Nephron progenitor cell (in vitro differentiated cells): ENCODE measurements at places on chromosomes 6 and 20.
A peak's percentile ranks its signal among the peaks of the same experiment; 100 is the strongest.

DNA sequence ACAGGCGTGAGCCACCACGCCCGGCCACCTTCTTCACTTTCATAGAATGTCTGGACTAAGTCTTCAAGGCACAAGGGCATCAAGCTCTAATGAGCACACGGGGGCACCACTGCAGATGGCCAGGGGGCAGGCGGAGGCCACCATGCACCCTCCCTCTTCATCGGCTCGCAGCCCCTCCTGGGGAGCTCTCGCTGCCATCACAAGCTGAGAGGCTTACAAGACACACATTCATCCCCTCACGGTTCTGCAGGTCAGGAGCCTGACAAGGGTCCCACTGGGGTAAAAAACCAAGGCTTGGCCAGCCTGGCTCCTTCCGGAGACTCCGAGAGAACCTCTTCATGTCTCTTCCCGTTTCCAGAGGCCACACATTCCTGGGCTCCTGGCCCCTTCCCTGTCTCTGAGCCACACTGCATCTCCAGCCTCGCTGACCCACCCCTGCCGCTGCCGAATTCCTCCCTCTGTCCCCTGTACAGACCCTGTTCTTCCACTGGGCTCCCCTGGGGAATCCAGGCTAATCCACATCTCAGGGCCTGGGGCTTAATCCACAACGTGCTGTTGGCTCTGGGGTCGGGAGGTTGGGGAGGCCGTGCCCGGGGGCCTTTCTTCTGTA lies 19.8 kb downstream of the DLL1 start:
- no peak for DNase-seq

DNA sequence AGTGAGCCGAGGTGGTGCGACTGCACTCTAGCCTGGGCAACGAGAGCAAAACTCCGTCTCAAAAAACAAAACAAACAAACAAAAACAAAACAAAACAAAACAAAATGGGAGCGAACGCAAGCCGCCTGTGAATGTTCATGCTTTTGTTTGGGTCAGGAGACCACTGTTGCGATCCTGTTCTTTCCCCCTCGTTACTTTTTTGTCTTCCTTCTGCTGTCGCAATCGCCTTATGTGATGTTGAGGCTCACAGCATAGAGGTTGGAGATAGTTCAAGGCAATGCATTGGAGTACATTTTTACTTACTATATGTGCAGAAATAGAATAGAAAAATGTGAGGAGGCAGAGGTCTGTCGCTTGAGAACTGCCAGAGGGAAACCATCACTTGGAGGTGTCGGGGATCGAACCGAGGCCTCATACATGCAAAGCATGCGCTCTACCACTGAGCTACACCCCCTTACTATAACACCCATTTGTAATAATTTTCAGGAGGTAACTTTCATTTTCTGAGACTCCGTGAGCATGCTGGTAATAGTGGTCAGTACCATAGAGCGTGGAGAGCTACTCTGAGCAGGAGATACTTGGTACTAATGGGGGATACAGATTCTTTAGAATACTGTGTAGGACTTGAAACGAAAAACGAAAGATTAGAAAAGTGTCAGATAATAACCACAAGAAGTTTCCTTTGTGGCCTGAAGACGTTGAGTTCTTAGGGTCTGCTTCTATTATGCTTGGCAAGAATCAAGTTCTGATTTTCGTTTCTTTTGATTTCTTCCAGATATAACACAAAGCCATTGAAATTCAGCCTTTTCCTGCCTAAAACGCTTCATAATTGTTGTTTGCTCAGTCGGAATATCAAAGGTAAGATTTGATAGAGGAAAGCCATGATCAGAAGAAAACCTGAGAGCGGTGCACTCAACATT lies 121.1 kb downstream of the TRIM27 start:
- DNase-seq = no peak

DNA sequence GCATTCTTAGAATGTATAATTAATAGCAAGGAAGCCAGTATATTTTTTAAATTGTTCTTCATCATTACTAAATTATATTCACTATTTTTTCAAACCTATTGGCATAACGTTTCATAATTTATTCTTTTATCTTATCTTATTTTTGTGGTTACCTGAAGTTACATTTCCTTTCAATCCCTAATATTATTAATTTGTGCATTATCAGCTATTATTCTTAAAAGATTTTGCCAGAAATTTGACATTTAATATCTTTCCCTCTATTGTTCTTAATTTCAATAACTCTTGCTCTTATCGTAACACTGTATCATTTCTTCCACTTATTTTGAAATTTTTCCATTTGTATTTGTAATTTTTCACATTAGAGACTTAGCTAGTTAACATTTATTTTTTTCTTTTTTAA lies 18.4 kb downstream of the OR14J1 start:
- no peak for DNase-seq

DNA sequence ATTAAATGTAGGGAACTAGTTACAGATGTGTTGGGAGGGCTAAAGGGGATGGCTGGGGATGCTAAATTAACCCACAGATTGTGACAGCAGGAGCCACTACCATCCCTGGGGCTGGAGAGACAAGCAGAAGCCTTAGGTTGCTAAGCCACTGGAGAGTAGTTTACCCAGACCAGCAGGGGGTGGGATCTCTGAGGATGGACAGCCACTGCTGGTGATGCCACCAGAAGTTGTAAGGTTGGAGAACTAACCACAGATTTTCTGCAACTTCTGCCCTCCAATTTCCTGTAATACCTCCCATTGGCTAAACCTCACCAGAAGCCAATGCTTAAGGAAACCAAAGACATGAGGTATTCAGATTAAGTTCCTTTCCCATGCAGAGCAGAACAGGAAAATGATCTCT lies 139.6 kb upstream of the NOX3 start:
- no peak for DNase-seq

DNA sequence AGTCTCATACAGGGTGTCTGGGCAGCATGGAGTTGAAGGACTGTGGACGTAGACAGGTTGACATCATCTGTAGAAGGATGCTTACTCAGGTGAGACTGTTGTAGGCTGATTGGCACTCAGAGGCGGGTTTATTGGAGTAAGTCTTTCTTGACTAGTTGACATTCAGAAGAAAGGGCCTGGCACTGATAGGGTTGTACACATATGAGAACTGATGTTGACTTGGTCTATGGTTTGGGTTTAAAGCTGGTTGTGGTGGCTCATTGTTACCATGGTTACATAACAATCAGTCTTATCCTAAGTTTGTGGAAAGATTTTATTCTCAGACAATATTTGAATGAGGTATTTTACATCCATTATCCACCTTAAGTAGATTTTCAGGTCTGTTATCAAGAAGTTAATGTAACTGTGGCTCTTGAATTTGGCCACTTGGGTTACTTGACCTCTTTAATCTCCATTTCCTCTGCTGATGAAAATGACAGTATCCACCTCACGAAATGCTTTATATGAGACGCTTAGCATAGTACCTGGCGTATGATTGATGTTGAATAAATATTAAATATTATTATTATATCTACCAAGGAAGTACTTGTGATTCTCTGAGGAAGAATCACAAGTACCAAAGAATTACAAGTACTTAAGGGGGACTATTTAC lies 109.3 kb downstream of the DNAH8 start:
- no peak for DNase-seq

DNA sequence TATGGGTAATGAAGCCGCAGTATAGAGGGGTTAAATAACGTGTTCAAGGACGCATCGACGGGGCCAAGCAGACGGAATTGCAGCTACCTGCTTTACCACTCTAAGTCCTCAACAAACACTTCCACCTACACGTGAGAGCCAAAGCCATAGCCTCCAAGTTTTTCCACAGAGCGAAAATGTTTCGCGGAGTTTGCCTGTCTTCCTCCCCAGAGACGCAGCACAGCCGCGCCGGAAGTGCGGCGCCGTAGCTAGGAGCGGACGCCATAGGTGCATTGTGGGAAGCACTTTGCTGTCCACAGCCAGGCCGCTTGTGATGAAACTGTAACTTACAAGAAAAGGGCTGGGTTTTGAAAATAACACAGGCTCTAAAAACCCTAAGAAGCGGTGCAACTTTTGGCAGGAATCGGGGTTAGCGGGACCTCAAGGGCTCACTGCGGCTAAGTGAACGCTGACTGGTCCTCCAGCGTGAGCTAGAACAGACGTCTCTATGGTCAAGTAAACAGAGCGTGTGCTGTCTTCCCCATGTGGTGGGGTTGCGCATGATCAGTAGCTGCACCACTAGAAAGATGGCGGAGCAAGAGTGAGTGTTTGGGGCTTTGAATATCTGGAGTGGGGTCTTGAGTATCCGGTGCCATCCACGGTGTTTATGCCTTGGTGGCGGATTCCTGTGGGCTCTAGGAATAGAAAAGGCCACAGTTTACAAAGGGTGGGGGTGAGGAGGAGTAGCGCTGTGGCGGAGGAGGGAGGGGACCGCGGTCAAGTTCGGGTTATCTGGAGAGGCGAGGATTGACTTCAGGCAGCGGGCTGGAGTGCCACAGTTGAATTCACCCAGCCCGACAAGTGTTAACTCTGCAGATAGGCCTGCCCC lies at the start of gene RPL7L1:
TSS of gene RPL7L1 (plus strand) at position 245 of the 868 bp plus-strand sequence. CDS start at position 540, 295 bp downstream.
- peak; percentile 73 for DNase-seq

- DNase-seq = no peak
Measured at GRCh38 chr6:163738725-163739407, 324.3 kb downstream of the QKI start.

- no peak for DNase-seq
Measured at GRCh38 chr6:160356074-160356744, 8.0 kb downstream of the SLC22A3 start.

DNA sequence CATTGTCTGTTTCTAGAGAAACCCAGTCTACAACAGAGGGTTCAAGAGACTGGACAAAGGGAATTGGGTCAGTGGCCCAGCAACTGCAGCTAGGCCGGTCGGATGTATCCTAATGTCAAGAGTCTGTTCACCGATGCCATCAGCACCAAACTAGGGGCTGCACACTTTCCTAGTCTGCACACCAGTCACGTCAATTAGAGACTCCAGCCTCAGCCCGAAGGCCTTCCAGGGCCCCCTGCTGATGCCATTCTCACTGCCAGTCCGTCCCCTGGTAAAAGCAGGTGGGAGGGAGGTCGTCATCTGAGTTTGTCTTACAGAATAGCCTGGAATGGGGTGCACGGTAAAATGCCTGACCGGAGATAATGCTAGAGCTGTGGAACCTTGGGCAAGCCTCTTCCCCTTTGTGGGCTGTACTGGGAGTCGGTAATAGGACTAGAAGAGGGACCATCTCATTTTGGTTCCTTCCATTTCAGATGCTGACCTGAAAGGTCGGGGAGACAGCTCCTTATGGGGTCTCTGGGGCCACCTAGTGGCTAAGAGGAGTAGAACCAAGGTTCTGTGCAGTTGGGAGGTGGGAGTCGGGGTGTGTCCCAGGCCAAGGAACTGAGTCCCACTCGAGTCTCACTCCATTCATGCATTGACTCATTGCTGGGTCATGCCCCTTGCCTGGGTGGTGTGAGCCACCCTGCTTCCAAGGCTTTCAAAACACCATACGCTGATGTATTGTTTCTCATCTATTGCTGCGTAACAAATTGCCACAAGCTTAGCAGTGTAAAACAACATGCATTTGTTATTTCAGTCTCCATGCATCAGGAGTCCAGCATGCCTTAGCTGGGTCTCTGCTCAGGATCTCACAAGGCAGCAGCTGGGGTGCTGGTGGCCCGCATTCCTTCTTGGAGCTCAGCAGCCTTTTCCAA lies 5.1 kb downstream of the SOX12 start:
- DNase-seq = peak; percentile 58

DNA sequence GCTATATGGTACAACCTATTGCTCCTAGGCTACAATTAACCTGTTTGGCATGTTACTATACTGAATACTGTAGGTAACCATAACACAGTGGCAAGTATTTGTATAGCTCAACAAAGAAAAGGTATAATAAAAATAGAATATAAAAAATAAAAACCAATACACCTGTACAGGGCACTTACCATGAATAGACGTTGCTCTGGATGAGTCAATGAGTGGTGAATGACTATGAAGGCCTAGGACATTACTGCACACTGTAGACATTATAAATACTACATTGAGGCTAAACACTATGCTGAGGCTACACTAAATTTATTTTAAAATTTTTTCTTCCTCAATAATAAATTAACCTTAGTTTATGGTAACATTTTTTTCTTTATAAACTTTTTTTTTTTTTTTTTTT lies 18.6 kb downstream of the ELOVL5 start:
- DNase-seq = no peak

DNA sequence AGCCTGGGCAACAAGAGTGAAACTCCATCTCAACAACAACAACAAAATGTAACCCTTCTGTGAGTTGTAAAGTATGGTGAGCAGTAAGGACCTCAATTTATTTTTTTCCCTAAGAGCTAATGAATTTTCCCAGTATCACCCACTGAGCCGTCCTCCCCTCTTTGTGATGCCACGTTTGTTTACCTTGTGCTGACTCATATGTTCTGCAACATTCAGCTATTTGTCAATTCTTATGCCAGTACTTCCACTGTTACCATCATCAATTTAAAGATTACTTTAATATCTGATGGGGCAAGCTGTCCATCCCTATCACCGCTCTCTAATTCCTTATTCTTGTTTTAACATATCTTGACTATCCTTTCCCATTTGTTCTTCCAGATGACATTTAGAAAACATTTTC lies 37.5 kb downstream of the MAK start:
- DNase-seq = no peak

GRCh38 chr6:138487102-138487604 lies 12.1 kb downstream of the NHSL1 start:
- no peak for DNase-seq

DNA sequence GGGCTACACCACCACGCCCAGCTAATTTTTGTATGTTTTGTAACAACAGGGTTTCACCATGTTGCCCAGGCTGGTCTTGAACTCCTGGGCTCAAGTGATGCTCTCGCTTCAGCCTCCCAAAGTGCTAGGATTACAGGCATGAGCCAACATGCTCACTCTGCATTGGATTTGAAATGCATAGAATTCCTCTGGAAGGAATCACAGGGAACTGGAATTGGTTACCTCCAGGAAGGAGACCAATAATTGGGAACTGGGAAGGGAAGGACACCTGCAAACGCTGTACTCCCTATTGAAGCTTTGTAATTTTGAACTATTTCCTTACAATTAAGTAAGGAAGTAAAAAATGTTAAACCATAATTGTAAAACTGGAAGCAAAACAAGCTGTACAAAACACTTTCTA lies 12.3 kb upstream of the TP53INP2 start:
- no peak for DNase-seq

DNA sequence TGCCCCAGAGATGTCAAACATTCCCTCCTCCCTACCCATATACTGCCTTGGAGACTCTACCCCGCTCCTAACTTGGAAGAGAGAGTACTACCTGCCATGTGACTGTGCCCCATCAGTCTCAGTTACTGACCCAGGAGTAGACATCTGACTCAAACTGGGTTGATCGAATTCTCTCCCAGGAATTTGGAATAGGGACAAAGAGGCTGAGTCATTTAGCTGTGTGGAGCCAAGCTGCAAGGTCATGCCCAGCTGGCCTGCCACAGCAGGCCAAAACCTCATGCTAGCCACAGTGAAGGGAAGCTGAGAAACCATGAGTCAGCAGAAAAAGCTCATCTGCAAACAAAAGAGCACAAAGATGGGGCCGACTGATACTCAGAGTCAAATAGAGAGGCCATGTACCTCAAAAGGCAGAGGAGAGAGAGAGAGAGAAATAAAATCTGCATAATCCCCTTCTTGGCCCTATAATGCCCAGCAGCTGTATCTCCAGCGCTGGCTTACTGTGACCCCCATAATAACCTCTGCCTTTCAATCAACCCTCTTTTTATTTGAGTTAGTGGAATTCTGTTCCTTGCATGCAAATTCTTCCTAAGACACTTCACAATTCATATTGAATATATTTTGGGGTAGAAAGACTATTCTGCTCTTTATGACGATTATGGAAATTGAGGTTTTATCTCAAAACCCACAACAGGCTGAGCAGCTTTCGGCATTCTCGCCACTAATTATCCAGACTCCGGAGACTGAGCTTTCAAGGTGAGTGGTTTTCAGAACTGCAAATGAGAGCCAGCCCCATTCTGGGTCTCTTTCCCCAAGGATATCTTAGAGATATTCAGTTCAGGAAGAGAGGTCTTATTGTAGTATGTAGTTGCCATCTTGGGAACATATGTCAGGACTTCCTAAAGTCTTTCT lies 21.4 kb upstream of the AKIRIN2 start:
- DNase-seq = no peak
